ENCODE measurements at places on chromosomes 11 and 22.

DNA sequence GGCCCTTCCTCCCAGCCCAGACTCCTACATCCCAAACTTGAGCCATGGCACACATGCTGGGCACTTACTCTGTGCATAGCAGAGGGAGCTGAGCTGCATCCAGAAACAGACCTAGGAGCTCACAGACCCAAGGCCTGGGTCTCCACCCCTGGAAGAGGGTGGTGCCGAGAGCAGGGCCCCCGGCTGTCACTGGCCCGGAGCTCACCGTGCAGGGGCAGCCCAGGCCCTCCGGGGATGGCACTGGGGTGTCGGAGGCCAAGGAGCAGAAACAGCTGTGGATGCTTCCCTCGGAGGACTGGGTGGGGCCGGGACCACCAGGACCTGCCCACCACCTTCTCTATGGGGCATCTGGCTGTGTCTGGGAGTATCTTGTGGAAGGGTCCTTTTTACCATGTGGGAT is 4.3 kb upstream of the APOBEC3A start:
- no peak for DNase-seq

- no peak for DNase-seq
Observed at GRCh38 chr11:60864856-60865513, 2.4 kb upstream of the ZP1 start.

DNA sequence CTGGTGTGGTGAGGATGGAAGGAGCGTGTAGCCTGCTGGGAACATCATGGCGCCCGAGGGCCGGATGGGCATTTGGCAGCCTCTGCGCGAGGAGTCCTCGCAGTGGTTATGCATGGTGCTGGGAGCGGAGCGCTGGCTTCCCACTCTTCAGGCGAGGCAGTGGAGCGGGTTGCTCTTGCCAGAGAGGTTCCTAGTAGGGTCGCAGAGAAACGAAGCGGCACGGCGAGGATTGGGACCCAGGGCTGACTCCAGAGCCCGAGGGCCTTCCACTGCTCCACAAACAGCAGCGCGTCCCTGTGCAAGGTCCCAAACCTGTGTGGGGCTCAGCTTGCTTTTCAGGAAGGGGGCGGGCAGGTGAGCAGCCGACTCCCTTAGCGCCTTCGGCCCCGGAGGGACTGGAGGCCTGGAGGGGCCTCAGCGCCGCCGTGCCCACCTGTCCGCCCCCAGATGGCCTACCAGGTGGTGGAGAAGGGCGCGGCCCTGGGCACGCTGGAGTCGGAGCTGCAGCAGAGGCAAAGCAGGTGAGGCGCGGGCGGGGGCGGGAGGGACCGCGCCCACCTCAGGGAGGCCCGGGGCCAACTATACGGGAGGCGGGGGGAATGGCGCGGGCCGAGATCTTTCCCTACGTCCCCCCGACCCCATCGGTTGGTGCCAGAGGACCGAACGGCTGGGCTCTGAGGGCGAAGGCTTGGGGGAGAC is 7.2 kb downstream of the ATG16L2 start:
- DNase-seq = no peak

GRCh38 chr22:33271390-33272161 is 213.4 kb upstream of the SYN3 start:
- no peak for DNase-seq

GRCh38 chr11:62554387-62555167 is 8.0 kb upstream of the AHNAK start:
- DNase-seq = no peak

DNA sequence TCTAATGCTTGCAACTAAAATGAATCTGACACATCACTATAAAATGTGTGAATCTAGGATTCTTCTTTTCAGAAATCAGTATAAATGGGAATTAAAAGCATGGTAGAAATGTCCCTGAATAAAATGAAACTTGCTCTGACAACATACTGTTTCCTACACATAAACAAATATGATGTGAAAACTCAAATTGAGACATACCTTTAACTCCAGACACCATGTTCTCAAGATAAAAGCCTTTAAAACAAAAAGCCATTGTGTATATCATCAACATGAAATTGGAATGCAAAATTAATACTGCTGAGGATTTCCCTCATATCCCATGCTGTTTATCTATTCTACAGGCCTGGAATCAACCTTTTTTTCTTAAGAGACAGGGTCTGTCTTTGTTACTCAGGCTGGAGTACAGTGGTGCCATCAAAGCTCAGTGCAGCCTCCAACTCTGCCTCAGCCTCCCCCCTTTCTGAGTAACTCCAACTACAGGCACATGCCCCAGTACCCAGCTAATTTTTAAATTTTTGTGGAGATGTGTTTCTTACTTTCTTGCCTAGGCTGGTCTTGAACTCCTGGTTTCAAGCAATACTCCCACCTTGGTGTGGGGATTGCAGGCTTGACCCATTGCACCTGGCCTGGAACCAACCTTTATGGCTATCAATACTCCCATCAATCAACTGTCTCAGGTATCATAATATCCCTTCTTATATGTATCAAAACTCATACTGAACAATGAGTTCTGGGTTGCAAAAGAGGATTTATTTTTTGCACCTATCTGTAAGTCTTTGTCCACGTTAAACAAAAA is 6.7 kb downstream of the TAF1D start:
- no peak for DNase-seq

DNA sequence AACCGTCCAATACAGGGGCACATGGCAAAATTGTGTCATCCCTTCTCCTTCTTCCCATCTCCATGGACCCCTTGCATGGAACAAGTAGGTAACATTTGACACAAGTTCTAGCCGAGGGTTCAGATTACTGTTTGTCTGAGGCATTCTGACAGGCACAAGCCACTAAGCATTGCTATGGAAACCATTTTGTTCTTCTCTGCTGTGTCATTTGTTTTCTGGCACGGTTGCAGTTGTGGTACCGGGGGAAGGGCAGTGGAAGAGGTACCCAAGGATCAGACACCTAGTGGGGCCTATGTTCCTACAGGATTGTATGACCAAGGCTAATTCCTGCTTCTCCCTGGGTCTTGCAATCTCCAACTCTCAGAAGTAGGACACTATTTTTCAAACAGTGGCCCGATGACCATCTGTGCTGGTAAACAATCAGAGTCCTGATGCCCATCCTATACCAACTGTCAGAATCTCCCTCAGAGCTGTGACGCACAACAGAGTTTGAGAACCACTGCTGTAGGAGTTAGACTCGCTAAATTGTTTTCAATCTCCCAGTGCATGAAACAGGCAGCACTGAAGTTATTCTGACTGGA is 69.3 kb downstream of the KCNC1 start:
- DNase-seq = no peak

GRCh38 chr11:31445621-31446020 is 63.8 kb downstream of the IMMP1L start:
- no peak for DNase-seq

- DNase-seq = no peak
Observed at GRCh38 chr11:123110397-123110796, 48.5 kb upstream of the HSPA8 start.

DNA sequence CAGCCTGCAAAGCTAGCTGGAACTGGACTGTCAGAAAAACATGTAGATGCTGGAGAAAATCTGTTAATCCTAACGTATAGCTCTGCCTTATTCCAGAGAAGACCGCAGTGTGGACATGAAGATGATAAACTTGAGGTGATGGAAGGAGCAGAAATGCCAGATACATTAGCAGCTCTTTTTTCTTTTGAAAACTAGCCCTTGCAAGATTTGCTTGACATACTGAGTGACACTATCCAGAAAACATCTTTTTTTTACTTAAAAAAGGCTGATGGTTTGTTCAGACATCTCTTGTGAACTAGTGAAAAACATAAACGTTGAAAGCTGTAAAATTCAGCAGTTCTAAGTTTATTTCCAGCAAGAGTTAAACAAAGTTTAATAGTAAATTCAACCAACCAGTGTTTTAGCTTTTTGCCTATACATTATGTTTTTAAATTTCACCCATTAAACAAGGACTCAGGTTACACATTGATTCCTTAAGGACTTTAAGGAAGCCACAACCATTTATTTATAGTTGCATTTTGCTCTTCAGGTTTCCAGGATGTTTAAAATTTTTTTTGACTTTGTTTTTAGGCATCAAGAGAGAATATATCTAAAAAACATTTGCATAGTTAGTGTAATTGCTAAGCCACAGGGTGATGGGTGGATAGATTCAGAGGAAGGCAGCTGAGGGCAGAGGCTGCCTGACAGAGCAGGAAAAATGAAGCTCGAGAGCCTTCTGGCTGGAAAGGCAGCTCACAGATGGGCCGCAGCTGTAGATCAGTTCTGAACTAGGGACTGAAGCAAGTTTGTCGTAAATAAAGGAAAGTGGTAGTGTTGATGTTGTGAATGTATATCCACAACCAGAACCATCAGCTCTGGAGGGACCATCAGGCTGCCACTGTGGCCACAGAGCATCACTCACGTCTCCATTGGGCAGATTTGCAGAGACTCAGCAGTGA is 9.5 kb downstream of the SNAP29 start:
- DNase-seq = no peak

DNA sequence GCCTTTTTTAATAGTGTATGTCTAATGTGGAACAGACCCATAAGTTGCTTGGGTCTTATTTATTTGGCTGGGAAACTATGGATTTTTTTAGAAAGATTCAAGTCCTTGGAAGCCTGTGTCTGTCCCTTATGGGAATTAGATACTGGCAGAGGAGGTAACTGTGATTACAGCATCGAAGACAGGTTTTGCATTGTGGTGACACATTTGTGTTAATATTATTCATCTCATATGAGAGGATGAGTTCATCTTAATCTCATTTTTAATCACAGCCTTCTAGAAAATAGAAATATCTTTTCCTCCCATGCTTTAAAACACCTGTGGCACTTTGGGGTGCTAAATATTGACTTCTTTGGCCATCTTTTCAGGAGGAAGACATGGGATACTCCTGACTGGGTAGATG is 9.2 kb downstream of the TAB1 start:
- DNase-seq = no peak

- DNase-seq = no peak
Observed at GRCh38 chr11:64234647-64235379, 429 bp downstream of the VEGFB start.

- DNase-seq = peak; percentile 9
Observed at GRCh38 chr11:65355013-65355775, 643 bp downstream of the TIGD3 start.

DNA sequence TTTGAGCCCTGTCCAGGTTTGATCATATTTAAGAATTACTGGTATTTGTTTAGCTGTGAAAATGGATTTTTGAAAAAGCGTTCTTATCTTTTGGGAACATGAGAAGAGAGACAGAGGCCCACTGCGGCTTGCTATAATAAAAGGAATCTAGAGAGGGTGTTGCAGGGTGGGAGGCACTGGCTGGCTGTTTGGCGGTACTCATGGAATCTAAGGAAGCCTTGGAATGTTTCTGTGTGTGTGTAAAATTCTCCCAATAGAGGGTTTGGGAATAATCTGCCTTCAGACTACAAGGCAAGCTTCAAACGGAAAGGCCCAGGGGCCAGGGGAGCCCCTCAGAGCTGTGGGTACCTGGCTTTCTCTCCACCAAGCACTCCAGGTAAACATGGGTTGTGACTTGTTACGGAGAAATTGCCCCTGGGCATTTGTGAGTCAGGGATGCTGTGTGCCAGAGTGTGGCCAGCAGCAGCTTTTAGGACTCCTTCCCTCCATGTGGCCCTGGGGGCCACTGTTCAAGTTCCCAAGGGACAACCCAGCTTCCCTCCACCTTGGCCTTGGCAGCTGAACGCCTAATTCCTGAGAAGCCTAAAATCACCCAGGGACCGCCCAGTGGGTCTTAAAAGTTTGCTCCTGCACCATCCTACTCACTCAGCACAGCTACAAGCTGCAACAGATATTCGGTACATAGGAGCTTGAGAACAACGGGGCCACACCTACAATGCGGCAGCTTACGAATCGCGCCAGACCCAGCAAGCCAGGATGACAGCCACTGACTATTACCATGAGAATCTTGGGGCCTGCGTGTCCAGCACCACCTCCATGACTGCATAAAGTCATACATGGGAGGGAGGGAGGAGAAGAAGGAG is 14.1 kb upstream of the SYT8 start:
- DNase-seq = no peak

DNA sequence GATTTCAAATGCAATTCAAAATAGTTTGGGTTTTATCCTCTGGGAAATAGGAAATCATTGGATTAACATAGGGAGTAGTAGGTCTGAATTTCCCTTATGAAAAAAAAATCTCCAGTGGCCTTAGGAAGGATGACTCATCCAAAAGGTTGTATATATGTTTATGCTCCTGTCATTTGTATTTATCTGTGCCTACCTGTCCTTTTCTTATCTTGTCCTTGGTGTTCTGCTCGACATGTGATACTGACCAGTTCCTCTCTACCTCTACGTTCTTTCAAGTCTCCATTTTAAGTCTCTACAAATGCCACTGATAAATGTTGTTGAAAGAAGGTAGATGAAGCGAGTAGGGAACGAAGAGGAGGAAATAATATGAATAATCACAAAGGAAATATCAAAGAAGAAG is 3.0 kb upstream of the SOX6 start:
- no peak for DNase-seq

- no peak for DNase-seq
Observed at GRCh38 chr11:108574675-108575074, 18.9 kb downstream of the EXPH5 start.

DNA sequence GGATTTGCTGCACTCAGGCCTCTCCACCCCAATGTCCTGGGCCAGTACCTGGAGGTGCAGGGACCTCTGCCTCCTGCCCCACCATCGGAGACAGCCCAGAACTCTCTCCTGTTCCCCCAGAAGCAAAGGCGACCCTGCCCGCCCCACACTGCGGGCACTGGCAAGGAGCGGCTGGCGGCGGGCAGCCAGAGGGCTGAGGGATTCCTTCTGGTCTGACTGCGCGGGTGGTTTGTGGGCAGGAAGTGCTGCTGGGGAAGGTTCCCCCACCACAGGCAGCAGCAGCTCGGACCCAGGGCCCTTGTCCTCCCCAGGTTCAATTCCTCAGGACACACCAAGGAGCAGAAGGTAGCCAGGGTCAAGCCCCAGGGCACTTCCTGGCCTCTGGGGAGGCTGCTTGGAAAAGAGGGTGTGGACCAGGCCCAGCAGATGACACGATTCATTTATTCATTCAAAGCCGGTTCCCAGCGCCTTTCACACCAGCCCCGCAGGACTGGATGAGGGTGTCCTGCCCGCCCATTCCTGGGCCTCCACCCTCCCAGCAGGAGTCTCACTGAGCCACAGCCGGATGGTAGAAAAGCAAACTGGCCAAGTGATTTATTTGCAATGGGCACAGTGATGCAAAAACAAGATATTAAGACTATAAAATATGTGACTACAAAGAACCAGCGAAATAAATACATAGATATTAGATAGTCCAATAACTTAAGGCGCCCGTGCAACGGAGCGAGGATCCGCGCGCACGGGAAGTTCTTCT is 1.2 kb downstream of the PHLDA2 start:
- no peak for DNase-seq

DNA sequence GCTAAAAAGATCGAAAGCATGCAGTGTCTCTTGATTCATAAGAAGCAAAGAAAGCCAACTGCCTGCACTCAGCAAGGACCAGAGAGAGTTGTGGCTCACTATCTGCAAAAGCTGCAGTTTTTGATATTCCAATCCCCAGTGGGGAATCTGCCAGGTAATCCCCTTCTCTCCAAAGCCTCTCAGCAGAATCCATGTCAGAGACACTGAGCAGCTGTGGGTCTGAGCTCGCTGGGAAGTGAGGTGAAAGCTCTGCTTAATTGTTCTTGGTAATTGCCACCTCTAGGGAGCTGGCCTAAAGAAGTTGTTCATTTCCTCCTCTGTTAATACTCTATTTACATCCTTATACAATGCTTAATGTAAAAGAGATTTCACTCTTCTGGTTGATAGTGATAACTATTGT is 261.3 kb upstream of the LRRC4C start:
- DNase-seq = no peak

All from stimulated activated CD4-positive, alpha-beta T cell treated with anti-CD3 and anti-CD28 coated beads, Interleukin-1b, Interleukin-23, amount 100 ng/mL, for 1 hour (primary cell).